Cardiac muscle cell (in vitro differentiated cells and primary cell): ENCODE measurements at places on chromosomes 3 and 15. TPM values are rescaled to one million over a fixed set of nuclear protein-coding genes. Genes with fewer than 3 reads are reported as not detected.

Gene MANF
- total RNA-seq: 55.6 and 180 TPM in 2 replicates

Gene PIGX
- 21.7 and 61.3 TPM in 2 replicates for total RNA-seq

Gene ZNF654
- total RNA-seq: 12.0 TPM in 2 replicates

Gene STARD5
- total RNA-seq: 1.9 and 2.2 TPM in 2 replicates

Gene FOXL2NB
- total RNA-seq: 0.11 TPM in 1 of 2 replicates, not detected in the other

Gene ALAS1
- 68.7 and 80.2 TPM in 2 replicates for total RNA-seq

Gene KY
- 0.46 and 1.2 TPM in 2 replicates for total RNA-seq

Gene MYZAP
- 103 and 143 TPM in 2 replicates for total RNA-seq

Gene PDCD10
- 39.6 and 48.0 TPM in 2 replicates for total RNA-seq

Gene MME
- 2.4 and 5.5 TPM in 2 replicates for total RNA-seq

Gene NAA50
- 127 and 148 TPM in 2 replicates for total RNA-seq

Gene GOLGA6L7
- total RNA-seq: not detected in 2 replicates

Gene GOLGA8S
- 0.04 TPM in 1 of 2 replicates, not detected in the other for total RNA-seq

Gene CLEC3B
- total RNA-seq: 1.3 TPM in 1 of 2 replicates, not detected in the other

Gene CDHR4
- total RNA-seq: not detected in 2 replicates

Gene TP63
- total RNA-seq: not detected in 2 replicates

Gene CCDC13
- total RNA-seq: 1.5 and 3.3 TPM in 2 replicates

Gene CPNE9
- not detected in 2 replicates for total RNA-seq

Gene PRRT3
- 9.8 and 11.0 TPM in 2 replicates for total RNA-seq
